ENCODE measurements at places on chromosomes 1 and 21.

- no peak for DNase-seq
Measured at GRCh38 chr1:220224033-220224432, 48.2 kb downstream of the RAB3GAP2 start.

GRCh38 chr1:204587621-204588020 is 71.4 kb downstream of the MDM4 start:
- no peak for DNase-seq

DNA sequence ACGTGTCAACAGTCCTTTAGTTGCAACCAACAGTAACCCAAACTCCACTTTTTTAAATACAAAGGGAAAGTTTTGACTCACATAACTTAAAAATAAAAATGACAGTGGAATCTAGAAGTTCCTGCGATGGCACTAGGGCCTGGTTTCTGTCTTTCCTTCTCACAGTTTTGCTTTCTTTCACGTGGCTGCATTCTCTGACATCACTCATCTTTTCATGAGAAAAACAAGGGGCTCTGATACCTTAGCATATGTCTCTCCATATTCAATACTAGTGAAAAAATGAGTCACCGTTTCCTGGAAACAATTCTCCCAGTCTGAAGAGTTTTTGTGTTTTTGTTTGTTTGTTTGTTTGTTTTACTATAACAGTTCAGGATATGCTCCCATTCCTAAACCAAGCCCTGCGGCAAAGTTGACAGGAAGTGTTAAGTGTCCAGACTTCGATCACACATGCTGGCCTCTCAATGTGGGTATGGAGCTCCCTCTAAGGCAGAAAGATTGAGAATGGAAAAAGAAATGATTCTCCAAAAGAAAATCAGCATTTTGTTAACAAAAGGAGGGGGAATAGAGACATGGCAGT is 483.3 kb downstream of the TTLL7 start:
- no peak for DNase-seq

DNA sequence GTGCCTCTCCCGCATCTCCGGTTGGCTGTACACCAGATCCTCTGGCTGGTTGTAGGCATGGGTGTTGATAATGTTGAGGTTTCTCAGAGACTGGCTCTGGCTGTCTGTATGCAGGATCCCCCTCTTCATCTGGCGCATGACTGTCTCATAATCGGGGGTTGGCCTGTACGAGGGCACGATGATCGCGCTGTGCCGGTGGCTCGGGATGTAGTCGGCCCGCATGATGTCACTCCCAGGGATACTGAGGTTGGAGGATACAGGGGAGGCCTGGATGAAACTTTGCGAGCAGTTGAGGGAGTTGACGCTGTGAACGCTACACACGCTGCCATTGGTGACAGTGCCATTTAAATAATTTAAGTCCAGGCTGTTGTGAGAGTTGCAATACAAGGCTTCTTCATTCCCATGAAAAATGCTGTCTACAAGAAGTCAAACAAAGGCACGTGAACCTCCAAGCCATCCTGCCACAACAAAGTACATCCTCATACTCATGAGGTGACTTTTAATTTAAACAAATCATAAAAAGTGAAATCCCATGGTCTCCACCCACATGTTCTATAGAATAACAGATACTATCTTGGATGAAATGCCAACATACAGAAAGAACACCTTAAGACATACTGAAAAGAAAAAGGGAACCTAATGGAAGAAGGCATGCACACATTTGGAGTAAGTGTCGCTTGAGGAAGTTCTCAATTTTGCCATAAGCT is 103.6 kb downstream of the SMYD2 start:
- DNase-seq: no peak

DNA sequence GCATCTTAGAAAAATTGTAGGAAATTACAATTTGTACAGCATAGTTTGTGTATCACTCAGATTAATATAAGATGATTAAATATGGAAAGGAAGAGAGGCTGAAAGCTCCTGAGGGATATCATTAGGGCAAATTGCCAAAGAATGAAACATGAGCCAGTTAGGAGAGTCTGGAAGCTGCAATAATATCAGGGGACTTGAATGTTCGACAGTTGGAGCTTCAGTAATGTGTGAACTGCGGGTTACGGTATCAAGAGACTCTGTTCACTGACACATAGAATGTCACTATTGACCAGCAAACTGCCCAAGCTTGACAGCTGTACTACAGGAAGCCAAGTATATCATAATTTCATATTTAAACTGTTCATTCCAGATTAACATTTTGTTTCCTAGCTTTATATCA is 157.2 kb downstream of the DENND1B start:
- no peak for DNase-seq

DNA sequence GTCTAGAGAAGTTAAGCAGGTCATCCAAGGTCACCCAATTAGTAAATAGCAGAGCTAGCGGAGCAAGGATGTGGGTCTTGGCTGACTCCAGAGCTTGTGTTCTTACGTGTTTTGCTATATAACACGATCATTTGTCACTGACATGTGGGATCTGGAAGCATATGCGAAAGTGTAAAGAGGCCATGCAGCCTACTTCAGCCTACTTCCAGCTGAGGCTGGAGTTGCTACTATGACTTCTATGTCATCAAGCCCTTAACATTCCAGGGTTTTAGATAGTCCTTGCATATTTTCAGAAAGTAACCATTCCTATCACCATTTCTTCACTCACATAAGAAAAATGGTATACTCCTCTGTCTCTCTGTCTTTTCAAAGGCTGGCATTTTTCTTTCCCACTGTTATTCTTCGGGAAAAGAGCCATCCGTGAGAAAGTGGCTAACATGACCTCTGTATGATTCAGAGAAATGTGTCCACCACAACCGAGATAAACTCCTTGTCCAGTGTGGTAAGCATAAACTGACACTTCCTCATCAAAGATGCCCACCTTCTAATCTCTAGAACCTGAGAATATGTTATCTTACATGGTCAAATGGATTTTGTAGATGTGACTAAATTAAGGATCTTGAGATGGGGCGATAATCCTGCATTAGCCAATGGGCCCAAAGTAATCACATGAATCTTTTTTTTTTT is 24.0 kb upstream of the ABL2 start:
- DNase-seq: no peak

Data from right cardiac atrium (tissue), 5 donors.